Effector memory CD4-positive, alpha-beta T cell (primary cell): ENCODE measurements at places on chromosomes 16 and 17.

GRCh38 chr17:34391241-34391640 lies 28.2 kb upstream of the CCL1 start:
- no peak for DNase-seq

DNA sequence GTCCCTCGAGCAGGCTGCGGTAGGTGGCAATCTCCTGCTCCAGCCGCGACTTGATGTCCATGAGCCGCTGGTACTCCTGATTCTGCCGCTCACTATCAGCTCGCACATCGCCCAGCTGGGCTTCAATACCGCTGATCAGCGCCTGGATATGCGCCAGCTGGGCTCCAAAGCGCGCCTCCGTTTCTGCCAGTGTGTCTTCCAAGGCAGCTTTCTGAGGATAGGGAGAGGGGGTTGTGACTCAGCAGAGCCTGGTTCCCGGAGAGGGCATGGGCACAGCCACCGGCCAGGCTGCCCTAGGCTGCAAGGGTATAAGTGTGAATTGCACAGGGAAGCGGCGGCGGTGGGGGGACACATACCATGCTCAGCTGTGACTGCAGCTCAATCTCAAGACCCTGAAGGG lies 4.3 kb downstream of the KRT19 start:
- no peak for DNase-seq

DNA sequence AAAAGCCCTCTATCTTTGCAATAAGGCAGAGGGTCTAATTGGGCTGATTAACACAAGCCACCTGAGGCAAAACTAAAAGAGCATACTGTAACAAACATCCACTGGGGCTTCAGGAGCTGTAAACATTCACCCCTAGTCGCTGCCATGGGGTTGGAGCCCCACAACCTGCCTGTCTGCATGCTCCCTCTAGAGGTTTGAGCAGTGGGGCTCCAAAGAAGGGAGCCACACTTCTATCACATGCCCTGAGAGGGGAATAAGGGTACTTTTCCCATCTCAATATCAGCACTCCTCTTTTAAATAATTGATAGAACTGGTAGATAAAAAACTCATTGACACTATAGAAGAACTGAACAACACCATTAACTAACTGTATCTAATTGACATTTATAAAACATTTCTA lies 130.1 kb upstream of the COX10 start:
- no peak for DNase-seq

- no peak for DNase-seq
Observed at GRCh38 chr17:15087946-15088345, 177.2 kb downstream of the PMP22 start.

DNA sequence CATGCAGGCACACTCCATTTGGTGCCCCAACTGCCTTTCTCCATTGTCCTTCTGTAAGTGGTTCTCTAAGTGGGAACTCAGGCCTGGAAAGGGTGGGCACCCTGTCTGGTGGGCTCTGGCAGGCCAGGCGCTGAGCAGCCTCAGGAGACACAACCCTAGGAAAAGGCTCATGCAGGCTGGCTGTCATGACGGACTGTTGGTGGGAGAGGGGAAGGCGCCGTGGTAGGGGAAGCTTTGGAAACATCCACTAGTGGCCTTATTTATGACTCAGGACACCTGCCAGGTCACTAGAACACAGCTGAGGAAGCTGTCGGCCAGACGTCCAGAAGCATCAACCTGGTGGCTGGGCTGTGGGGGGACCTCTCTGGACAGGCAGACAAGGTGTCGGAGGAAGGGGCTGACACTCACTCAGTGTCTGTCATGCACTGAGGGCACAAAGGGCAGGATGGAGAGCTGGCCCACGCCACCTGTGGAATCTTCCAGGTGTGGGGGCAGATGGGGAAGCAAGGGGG lies 216.0 kb downstream of the SEC14L1 start:
- DNase-seq: no peak

DNA sequence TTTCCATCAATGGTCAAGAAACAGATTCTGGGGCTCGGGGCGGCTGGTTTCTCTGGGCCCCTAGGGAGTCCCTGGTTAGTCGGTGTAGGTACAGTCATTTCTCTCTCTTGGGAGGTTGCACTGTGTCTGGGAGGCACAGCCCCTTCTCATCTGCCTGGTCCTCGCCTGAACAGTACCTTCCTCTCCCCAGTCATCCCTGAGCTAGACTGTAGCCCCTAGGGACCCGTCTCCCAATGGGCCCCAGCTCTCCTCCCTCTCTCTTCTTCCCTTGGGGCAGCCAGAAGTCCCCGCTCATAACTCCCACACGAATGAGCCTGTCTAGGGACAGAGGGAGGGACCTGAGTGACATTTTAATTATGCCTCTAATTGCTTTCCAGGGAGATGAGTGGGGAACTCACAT lies 20.2 kb upstream of the CPSF4L start:
- DNase-seq: no peak

- no peak for DNase-seq
Observed at GRCh38 chr17:77253611-77254051, 112.9 kb downstream of the SEC14L1 start.

DNA sequence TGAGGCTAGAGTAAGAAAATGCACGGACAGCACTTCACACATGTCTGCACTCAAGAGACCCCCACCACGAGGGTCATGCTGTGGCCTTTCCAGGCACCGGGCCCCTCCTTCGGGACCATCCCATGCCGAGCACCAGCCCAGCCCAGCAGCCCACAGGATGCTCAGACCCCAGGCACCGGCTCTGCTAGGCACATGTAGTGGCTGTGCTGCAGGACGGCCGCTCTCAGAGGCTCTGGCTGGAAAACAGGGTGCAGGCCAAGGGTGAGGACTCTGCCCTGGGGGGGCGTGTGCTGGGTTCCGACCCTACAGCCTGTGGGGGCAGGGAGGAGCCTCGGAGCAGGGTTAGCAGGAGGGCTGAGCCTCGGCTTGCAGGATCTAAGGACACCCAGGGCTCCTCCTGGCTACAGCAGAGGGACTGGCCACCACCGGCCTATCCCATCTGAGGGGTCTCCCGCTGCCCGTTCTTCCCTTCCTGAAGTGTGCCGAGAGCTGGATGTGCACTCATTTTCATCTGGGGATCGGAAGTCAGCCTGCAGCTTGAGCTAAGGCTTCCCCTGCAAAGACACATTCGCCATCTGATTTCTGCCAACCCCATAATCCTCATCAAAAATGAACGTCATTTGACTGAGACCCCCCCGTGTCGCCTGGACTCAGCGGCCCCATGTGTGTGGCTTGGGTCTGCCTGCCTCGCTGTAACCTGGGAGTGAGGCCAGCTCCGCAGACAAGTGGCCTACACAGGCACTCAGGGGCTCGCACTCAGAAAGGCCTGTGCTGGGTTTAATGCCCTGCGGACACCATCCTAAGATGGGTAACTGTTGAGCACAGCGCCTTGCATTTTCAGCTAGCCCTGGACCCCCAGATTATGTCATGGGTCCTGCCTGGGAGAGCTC lies 293.1 kb upstream of the FOXF1 start:
- no peak for DNase-seq

DNA sequence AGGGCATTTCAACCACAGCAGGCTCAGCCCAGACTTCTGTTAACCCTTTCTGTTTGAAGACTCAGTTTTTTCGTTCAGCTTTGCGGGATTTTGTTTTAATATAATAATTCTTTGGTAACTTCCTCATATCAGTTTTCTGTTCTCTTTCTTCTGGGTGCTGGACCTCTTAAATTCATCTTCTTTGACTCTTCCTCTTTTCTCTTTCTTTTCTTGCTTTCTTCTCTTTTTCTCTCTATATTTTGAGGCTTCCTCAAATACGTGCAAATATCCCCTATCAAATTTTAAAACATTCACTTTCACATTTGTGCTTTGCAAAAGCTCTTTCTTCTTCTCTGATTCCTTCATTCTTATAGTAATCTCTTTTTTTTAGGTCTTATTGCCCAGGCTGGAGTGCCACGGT lies 136.3 kb downstream of the HS3ST3B1 start:
- DNase-seq: no peak

- no peak for DNase-seq
Observed at GRCh38 chr17:61323909-61324868, 75.5 kb upstream of the TBX2 start.

DNA sequence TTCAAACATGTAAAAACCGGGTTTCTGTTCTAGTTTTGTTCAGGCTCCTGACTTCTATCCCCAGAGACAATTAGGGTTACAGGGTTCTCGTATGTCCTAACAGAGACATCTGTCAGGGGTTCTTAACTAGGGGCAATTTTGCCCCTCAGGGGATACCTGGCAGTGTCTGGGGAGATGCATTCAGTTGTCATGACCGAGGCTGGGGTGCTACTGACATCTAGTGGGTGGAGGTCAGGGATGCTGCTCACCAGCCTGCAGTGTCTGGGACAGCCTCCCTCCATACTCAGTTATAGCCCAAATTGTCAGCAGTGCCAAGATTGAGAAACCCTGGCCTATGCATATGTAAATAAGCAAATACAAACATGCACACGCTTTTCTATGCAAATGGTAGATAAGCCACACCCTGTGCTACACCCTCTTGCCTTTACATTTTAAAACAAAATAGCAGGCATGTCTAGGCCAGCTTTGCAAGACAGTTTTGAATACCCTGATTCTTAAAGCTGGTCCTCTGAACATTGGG lies 37.4 kb downstream of the CLEC16A start:
- DNase-seq: no peak

GRCh38 chr16:89787365-89787805 lies 29.1 kb downstream of the FANCA start:
- DNase-seq: no peak
